IMR-90 (cell line): ENCODE measurements at places on chromosomes 12 and 14. TPM values are rescaled to one million over a fixed set of nuclear protein-coding genes. Genes with fewer than 3 reads are reported as not detected.
A peak's percentile ranks its signal among the peaks of the same experiment; 100 is the strongest.

GRCh38 chr12:88339254-88339949 lies 197.3 kb downstream of the TMTC3 start:
- DNase-seq, result peak; percentile 85

DNA sequence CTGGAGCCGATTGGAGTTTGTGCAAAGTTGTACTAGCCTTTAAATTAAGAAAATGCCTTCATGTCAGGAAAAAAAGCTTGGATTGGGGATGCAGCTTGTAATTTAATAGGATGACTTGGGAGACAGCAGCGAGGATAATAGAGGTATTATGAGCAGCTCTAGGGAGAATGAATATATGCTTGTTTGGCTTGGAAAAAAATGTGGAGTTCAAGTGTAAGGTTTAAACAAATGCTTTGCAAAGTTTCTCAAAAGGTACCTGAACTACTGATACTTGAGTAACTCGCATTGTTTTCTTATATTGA lies 65.3 kb upstream of the RASSF3 start:
- DNase-seq, result no peak

GRCh38 chr12:125797421-125798175 lies 732.4 kb downstream of the AACS start:
- no peak for DNase-seq

The VDR gene
- 3.9 and 5.4 TPM in 2 replicates for total RNA-seq

The SLC25A47 gene
- not detected in 2 replicates for total RNA-seq

The RNU4-1 gene
- total RNA-seq, result under 0.01 TPM in 2 replicates

DNA sequence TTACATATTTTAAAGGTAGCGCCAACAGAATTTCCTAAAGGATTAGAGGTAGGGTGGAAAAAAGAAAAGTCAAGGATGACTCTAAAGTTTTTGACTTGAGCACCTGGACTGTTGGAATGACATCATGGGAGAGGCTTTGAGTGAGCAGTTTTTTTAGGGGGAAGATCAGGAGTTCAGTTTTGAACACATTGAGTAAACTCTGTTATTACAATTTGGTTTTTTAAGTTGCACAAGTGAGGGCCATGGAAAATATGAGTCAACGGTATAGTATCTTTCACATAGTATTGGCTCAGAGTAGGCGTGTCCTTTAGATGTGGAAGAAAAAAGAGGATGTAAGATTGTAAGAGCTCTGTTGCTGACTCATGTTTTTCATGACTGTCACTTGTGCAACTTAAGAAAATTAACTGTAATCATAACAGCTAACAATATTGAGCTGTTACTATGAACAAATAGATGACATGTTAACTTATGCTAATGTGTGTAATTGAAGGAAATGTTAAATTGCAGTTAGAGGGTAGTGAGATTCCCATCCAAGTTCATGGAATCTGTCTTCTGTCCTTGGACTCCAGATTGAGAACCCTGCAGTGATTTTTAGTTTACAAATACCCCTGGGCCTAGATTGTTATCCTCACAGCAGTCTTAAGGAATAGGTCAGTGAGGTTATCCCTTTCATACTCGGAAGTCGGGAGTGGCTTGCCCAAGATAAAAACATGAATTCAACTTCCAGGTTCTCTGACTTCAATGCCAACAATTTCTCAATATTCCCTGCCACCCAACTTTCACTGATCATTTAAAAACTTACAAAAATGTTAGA lies 48.2 kb upstream of the ATP2B1 start:
- peak; percentile 99 for DNase-seq

GRCh38 chr12:41466802-41467201 lies 278.7 kb downstream of the PDZRN4 start:
- no peak for DNase-seq

DNA sequence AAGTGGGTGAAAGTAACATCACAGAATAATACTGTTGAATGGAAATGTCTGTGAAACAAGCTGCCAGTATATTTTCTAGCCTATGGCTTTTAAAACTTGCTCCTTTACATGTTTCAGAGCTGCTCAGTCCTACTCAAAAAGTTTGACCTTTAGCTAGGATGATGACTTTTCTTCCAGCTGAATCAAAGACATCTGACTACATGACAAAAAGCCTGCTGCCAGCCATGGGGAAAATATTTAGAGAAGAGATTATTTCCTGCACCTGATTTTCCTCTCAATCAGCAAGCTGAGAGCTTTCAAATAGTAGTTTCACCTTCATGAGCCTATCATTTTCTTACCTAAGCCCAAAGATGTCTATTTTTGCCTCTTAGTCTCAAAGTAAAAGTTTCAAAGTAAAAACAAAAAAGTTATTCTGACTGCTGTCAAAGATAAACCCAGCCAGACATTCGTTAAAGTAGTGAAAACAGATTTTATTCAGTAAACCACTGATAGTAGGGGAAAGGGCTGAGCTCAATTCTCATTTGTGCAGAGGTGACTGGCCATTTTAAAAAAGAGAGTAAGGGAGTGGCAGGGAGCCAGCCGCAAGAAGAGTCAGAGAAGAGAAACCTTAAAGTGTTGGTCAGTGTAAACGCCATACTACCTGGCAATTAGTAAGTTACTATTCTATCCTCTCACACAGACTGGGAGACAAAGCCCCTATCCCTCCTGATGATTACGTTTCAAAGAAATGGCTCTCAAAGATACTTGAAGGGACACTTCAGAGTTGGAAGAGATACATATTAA lies 2.2 kb downstream of the ATP6V1D start:
- no peak for DNase-seq

The FSCB gene
- under 0.01 TPM in 1 of 2 replicates, not detected in the other for total RNA-seq

GRCh38 chr14:76920331-76921087 lies 94.3 kb downstream of the LRRC74A start:
- no peak for DNase-seq

- DNase-seq, result peak; percentile 82
Observed at GRCh38 chr14:100688598-100689461, 37.9 kb upstream of the DLK1 start.

The TRPV4 gene
- 1.1 TPM in 2 replicates for total RNA-seq

The CLEC2D gene
- 0.72 and 1.1 TPM in 2 replicates for total RNA-seq

The TNFAIP2 gene
- 5.0 and 6.3 TPM in 2 replicates for total RNA-seq

GRCh38 chr14:31530136-31530535 lies 31.1 kb upstream of the NUBPL start:
- peak; percentile 40 for DNase-seq

DNA sequence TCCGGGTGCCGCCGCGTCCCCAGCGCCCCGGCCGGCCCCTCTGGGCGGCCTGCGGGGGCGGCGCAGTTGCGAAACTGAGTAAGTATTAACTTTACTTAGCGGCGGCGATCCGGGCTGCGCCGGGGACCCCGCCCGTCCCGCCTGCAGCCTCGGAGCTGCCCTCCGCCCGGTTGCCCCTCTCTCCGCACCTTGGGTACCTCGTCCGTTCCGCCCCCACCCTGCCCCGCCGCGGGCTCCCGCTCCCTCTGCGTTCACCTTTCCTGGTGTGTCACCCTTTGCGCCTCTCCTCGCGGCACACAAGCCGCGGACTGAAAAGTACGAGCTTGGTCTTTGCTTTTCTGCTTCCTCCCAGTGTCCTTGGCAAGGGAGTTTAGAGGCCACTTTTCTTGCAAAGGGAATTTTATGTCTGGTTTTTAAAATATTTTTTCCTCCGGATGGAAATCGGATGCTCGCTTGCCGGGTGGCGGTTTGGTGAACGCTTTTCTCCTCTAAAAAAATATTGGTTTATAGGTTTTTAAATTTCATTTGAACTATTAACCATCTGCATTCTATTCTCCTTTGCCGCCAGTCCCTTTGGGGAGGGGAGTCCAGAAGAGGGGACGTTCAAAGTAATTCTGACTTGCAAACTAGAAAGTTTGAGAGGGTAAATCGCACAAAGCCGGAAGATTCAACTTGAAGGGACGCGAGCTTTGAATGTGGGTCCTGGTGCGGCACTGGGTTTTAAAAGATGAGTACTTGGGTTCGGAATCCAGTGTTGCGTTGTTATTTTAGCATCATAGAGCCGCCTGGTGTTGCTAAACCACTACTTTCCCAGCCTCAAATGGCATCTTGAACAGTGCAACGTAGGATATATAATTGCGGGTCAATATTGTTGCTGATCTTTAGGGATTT lies 834 bp downstream of the RASSF8 start:
- DNase-seq, result peak; percentile 85

DNA sequence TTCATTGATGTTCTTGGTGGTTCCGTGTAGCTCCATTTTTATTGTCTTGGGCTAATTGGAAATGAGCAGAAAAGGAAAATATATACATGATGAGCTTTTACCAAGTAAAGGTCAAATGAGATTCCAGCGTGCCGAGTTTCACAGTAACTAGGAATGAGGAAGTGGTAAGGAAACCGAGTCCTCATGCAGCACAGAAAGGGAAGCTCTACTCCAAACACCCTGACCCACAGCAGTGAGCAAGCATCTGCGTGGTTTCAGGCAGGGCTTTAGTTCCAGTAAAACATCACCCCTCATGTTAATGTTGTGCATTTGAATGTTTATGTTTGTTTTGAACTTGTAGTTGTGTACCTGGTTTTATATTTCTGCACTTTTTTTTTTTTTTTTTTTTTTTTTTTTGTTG lies 208.0 kb downstream of the SLC41A2 start:
- peak; percentile 75 for DNase-seq

GRCh38 chr14:96622926-96623325 lies 120.7 kb downstream of the PAPOLA start:
- DNase-seq, result no peak

DNA sequence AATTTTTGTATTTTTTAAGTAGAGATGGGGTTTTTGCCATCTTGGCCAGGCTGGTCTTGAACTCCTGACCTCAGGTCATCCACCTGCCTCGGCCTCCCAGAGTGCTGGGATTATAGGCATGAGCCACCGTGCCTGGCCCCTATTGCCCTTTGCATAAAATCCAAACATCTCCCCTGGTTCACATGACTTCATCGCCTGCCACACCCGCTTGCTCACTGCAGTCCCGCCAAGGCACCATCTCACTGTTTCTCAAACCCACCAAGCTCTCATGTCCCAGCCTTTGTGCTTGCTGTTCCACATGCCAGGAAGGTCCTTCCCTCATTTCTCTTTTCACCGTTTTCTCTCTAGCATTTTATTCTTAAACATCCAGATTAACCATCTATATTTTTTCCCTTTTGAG lies 9.7 kb downstream of the RHOF start:
- no peak for DNase-seq

The SALL2 gene
- total RNA-seq, result 2.8 and 2.9 TPM in 2 replicates

The TOMM20L gene
- not detected in 2 replicates for total RNA-seq

GRCh38 chr12:11884116-11884515 lies 186.6 kb upstream of the BCL2L14 start:
- DNase-seq, result no peak

DNA sequence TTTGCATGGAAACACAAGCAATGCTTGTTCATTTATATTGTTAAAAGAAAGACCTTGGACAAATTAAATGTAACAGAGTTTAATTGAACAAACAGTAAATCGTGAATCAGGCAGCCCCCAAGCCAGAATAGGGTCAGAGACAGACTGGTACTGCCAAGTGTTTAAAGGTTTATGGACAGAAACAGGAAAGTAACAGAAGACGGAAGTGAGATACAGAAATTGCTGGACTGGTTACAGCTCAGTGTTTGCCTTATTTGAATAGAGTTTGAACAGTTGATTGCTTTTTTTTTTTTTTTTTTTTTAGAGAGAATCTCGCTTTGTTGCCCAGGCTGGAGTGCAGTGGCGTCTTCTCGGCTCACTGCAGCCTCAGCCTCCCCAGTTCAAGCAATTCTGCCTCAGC lies 50.3 kb downstream of the DAO start:
- no peak for DNase-seq

The LMNTD1 gene
- 4.3 and 4.7 TPM in 2 replicates for total RNA-seq

GRCh38 chr12:127081058-127081457 lies 1185.9 kb upstream of the TMEM132C start:
- DNase-seq, result no peak

- DNase-seq, result no peak
Observed at GRCh38 chr14:22814941-22815713, at the start of gene SLC7A7. TSS of gene SLC7A7 (minus strand) at chr14:22815435. CDS start at chr14:22813398, 2,037 bp downstream.

- no peak for DNase-seq
Observed at GRCh38 chr12:45350861-45351260, 135.0 kb downstream of the ANO6 start.

The ADAM21 gene
- 0.28 and 0.36 TPM in 2 replicates for total RNA-seq

GRCh38 chr14:77142005-77142800 lies 612 bp upstream of the ZDHHC22 start:
- DNase-seq, result no peak

- DNase-seq, result no peak
Observed at GRCh38 chr14:105492031-105492970, 1.3 kb downstream of the TEDC1 start.

DNA sequence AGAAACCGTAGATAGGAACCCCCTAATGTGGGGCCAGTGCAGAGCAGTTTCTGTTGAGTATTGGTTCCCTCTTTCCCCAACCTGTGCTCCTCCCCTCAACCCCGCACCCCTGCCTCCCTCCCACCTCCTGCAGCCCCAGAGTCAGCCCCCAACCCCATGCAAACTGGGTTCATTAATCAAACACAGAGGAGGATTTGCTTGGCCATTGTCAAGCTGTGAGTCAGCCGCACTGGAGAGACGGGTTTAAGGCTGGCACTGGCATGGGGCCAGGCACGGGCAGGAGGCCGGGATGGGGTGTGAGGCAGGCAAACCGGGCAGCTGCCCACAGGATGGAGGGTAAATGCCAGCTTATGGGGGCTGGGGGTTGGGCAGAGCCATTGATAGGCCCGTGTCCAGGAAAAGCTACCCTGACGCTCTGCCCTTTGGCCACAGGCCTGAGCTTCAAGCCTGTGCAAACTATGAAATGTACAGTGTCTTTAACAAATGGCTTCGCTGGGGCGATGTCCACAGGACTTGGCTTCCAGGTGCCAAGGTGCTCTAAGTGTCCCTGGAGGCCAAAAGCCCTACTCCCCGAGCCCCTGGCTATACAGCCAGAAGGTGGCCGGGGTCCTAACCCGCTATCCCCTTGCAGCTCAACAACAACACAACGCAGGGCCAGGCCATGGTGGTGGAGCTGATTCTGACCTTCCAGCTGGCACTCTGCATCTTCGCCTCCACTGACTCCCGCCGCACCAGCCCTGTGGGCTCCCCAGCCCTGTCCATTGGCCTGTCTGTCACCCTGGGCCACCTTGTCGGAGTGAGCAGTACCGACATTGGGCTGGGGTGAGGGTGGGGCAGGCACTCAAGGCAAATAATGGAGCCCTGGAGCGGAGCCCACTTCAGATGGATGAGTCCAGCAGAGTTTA lies 1.4 kb downstream of the AQP5 start:
- no peak for DNase-seq

DNA sequence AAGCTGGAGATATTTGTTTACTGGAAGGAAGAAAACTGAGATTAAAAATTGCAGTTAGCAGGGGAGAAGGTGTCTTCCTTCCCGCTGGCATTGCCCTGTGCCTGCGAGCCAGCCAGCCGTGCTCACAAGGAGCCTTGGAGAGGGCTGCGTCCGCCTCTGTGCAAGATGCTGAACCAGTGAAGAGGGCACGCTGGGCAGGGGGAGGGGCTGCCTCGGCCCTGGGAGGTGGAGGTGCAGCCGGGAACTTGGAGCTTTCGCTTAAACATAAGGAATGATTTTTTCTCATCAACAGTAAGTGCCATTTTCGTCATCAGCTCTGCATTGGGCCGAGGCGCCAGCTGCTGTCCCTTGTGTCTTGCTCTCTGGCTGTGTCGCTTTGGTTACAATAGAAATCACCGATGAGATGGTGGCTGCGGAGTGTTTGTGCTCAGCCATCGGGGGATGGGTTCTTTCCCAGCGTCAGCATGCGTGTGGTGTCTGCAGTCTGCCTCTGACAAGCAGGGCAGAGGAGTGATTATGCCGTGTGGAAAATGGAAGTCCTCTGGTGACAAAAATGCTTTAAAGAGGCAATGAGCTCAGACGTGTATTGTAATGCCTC lies 97.3 kb downstream of the ESR2 start:
- DNase-seq, result peak; percentile 64

GRCh38 chr12:28355161-28355560 lies 164.9 kb downstream of the CCDC91 start:
- DNase-seq, result no peak

GRCh38 chr12:133083345-133083744 lies 2.6 kb downstream of the ZNF140 start:
- DNase-seq, result no peak

GRCh38 chr14:73816393-73816816 lies 35.2 kb upstream of the PTGR2 start:
- peak; percentile 49 for DNase-seq
